NCI-H1694 treated with DMSO at 0.1 percent for 48 hours (cell line): ENCODE measurements at places on chromosomes 2 and 18.

DNA sequence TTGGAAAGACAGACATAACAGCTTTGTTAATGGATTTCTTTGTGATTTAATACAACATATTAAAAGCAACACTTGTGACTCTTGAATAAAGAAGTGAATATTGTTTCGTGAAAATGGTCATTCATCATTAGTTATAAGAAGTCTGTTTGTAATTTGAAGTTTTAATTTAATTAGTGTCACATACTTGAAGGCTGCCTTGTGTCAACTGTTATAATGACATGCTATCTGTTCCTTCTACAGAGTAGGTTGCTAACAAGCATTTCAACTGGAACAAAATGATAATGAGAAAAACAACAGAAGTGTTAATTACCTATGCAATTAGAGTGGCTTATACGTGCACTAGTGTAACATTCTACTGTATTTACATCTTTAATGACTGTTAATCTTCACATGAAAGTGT lies 624.7 kb downstream of the LRP1B start:
- no peak for DNase-seq

- peak; percentile 3 for DNase-seq
Observed at GRCh38 chr2:228703152-228703551, 521.7 kb upstream of the SPHKAP start.

DNA sequence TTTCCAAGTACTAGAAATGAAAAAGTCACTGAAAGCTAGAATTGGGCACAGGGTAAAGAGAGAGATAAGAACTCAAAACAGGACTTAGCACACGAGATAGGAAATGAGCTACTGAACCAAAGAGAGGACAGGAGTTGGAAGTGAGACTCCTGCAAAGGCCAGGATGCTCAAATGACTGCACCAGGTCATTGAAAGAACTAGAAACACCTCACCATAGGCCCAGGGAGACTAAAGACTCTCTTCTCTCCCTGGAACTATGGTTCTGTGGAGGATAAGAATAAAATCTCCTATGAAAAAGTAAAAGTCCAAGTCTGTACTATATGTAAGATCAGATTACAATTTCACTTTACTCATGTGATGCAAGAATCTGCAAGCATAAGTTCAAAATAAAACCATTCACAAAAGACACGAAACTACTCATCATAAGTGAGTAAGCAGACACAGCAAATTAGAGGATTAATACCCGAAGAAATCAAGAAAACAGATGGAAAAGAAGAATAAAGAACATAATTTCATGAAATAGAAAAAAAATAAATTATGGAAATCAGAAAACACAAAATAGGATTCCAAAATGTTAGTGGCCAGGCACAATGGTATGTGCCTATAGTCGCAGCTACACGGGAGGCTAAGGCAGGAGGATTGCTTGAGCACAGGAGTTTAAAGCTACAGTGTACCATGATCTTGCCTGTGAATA lies 6.5 kb downstream of the NBAS start:
- DNase-seq, result no peak

DNA sequence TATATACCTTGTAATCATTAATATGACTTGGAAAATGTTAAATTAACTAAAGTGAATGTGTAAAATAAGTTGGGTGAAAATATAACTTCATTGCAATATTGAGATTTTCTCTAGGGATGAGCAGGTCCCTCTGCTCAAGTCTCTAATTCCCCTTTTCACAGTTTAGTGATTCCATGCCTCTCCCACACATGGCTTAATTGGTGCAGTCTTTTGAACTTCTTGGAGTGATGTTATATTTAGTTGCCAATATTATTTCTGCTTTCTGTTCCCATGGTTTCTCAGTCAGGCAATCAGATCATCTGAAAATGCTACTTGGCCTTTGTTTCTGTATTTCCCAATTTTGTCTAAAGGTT lies 233.7 kb upstream of the SPOPL start:
- DNase-seq, result no peak

- no peak for DNase-seq
Observed at GRCh38 chr18:61953641-61954040, 60.8 kb upstream of the RNF152 start.

DNA sequence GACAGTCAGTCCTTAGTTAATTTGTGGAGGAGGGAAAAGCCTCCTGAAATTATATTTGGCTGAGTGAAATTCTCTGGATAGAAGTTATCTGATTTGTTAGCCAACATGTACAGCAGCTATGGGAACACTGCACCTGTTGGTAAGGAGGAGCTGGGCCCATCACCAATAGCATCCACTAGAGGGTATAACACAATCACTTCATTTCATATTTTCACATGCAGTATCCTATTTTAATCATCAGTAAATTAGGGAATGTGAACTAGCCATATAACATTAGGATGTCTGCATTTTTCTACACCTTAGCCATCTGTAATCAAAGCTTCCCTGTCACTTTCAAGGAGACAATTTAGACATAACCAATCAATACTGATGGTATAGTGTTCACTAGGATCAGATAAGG lies 818.4 kb upstream of the CDH2 start:
- no peak for DNase-seq

DNA sequence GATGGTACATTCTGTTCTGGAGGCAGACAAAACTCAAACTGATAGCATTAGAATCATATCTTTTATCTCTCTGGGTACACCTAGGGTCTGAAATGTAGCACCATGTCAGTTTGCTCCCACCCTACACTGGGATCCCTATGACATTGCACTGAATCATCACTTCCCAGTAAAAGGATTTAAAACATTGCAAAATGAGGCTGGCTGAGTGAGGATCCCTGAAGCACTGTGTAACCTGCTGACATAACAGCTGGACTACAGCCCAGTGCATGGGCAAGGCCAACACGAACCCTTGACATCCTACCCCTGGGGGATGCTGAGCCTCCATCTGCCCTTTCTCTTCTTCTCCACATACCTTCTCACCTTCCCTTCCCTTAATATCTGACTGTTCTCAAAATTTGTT lies 253.2 kb downstream of the TTC32 start:
- no peak for DNase-seq

DNA sequence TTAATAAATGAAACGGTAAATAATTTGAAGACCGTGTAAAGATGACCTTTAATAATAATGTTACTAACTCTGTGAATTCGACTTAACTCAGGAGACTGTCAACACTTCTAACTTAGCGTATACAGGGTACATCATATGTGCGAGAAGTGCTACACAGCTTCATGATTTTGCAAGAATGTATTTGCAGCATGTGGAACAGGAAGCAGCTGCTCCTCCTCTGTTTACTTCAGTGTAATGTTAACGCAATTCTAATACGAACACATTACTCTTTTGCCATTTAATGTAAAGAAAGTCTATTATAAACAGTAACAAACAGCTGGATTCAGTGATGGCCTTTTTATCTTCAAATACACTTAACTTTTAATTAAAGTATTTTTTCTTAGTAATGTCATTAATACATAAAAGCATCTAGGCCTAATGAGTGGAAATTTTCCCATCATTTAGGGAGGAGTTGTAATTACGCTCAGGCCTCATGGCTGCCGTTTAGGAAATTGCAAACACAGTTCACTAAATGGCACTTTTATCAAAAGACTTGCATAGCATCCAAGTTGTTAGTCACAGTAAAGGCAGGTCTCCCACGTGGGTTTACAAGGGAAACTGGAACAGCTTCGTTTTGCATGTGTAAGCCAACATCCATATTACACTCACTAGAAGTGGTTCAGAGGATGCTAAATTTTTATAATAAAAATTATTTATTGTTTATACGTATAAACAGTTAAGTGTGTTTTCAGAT lies 635.7 kb downstream of the FBXO15 start:
- DNase-seq, result no peak

DNA sequence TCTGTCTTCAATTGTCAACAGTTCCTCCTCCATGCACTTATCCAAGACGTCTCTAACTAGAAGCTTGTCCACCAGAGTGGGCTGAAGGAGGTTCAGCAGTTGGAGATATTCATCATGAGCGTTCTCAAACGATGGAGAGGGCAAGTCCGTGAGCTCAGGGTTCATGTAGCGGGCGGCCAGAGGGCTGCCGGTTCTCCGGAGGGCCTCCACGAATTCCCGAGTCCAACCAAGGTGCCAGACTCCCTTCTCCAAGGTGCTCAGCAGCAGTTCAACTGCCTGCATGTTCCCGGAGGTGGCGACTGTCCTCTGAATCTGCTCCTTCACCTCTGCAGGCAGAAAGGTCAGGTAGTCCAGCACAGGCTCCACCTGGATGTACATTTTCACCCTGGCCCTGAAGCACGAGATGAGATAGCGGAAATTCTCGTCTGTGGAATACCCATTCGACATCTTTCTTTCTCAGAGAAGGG lies 590 bp downstream of the IFIH1 start:
- no peak for DNase-seq

DNA sequence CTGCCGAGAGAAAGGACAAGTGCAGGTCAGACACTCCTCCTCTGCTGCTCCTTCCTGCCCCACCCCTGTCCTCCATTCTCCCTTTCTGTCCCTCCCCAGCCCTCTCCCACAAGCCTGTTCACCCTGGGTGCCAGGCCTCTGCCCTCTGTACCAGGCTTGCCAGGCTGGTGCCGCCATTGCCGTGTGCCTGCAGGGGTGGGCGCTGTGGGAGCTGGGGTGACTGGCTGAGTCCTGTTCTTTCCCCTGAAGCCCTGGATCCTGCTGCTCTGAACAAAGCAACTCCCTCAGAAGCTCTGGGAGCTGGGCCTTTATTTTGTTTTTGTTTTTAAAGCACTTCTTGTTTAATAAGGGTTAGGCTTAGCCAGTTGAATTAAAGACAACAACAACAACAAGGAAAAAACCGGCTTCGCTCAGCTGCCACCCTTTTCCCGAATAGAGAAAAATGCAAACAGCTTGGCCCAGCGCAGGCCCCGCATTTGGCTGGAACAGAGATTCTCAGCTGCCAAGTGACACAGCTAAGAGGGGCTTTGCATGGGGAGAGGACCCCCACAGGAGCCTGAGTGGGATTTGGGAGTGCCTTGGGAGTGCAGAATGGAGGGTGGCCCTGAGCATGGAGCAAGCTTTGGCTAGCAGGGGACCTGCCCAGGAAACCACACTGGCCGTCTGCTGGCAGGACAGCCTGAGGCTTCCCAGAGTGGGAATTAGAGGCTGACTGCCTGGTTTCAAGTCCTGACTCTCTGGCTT lies 9.1 kb downstream of the PCARE start:
- DNase-seq, result no peak

DNA sequence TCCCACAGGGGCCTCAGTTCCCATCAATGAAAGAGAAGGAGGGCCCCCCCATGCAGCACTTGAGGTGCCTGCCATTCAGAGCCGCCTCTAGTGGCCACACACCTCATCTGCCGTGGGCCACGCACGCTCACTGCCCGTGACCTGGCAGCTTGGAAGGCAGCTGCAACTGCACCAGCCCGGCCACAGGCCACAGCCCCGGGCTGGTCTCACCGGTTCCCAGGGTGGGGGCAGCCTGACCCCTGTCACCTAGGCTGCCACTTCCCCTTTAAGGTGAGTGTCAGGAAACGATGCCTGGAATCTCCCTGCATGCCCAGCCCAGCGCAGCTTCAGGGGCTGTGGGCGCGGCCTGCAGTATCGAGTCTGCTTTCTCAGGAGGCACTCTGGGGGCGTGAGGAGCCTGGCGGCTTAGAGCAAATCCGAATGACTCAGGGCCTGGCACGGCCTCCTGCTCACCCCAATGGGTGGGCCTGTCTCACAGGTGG lies 2.6 kb downstream of the MAB21L4 start:
- no peak for DNase-seq

- DNase-seq, result no peak
Observed at GRCh38 chr2:26678035-26678434, 14.5 kb upstream of the KCNK3 start.

GRCh38 chr18:45730832-45731575 lies 7.0 kb downstream of the SLC14A1 start:
- DNase-seq, result no peak

DNA sequence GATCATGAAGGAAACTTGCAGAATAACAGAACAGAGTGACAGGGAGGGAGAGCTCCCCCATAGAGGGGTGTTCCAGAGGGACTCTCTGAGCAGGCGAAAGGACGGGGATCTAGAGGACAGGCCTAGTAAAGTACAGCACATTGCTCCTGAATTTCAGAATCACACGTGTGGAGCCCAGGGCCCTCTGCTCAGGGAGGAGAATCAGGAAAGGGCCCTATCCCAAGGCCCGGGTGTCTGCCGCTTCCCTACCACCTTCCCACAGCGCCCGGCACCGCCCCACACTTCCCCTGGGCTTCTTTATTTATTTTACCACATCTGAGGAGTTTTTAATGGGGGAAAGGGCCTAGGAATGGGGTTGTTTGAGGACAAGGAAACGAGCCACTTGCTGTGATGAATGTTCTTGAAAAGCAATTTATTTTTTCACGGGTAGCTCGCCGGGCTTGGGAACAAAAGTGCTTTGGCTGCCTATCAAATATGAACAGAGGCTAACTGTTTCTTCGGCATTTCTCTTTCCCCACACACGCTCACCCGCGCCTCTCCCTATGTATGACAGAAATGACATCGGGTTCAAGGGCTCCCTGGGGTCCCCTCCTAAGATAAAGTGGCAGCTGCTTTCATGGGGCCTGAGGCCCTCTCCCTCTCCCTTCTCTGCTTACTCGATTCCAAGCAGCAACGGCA lies 79.3 kb upstream of the GLI2 start:
- no peak for DNase-seq

- DNase-seq, result peak; percentile 68
Observed at GRCh38 chr2:218896501-218897393, 16.1 kb downstream of the WNT10A start.

- DNase-seq, result no peak
Observed at GRCh38 chr2:19757586-19757985, 144.2 kb downstream of the TTC32 start.
